ENCODE measurements at places on chromosomes 5 and 9. TPM values are rescaled to one million over a fixed set of nuclear protein-coding genes. Genes with fewer than 3 reads are reported as not detected.

DNA sequence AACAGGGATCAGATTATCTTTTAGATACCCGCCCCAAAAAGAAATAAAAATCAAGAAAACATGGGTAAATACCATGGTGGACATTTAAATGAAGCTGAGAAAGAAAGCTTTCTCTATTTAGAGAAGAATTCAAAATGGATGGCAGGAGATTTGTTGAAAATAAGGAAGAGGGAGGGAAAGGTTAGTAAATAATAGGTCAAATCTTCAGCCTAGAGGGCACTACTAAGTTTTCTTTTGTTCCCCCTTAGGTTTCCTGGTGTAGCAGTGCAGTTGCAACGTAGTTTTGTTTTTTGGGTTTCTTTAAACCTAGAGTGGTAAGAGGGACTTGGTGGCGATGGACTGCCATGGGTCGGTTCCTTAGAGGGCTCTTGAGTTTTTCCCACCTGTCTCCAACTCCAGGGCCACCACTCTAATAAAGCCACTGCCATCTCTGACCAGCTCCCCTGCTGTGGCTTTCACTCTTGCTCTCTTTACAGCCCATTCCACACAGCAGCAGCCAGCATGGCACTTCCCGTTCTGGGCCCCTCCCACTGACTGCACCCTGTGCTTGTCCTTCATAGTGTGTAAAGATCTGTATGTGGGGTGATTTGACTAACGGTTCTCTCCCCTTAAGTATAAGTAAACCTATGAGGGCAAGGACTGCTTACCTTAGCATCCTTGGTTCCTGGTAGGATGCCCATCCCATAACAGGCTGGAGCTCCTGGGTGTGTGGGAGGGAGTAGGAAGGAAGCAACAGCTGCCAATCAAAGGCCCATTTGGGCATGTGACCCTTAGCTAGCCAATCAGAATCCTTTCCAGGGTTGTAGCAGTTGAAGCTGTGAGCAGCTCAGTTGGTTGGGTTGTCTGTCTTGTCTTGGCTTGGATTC is 118.3 kb downstream of the SLC1A3 start:
- H3K4me3 ChIP-seq: peak overlapping the region; percentile 75
- peak overlapping the region; percentile 72 for H3K27ac ChIP-seq
- H3K27me3 ChIP-seq: peaks cover 2% of the 10 kb centered on the region
- DNase-seq: peak; percentile 37

- no peaks in the 10 kb centered on the region for H3K36me3 ChIP-seq
- H3K4me3 ChIP-seq: no peak overlapping the region
- peaks cover 14% of the 10 kb centered on the region for H3K27me3 ChIP-seq
- no peak overlapping the region for H3K27ac ChIP-seq
- H3K4me1 ChIP-seq: peaks cover 10% of the 10 kb centered on the region
Observed at GRCh38 chr5:67377631-67378030, 181.0 kb upstream of the CD180 start.

DNA sequence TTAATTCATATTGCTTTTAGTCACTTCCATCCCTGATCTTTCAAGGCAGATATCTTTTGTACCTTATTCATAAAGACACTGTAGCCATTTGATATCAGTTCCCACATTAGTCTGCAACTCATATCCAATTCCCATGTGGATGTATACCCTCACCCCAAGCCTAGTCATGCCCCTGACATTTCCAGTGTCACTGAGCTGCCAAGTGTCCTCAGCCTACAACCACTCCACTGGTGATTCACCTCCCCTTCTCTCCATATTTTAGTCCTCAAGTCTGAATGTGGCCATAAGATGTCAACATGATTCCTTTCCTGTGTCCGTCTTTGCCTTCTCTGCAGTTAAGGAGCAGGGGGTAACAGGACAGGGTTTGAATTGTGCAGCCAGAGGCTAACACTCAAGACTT is 346.9 kb downstream of the RAB3C start:
- peaks cover 19% of the 10 kb centered on the region for H3K4me1 ChIP-seq
- no peak overlapping the region for H3K4me3 ChIP-seq
- peaks cover 13% of the 10 kb centered on the region for H3K27me3 ChIP-seq

GRCh38 chr9:110444911-110445310 is 107.2 kb upstream of the TXNDC8 start:
- no peaks in the 10 kb centered on the region for H3K4me1 ChIP-seq
- H3K27ac ChIP-seq: no peak overlapping the region
- H3K4me3 ChIP-seq: no peak overlapping the region
- no peaks in the 10 kb centered on the region for H3K36me3 ChIP-seq
- H3K27me3 ChIP-seq: no peaks in the 10 kb centered on the region

GRCh38 chr5:4479426-4479825 is 660.7 kb upstream of the ADAMTS16 start:
- H3K36me3 ChIP-seq: no peaks in the 10 kb centered on the region
- H3K27me3 ChIP-seq: no peaks in the 10 kb centered on the region
- no peak for DNase-seq
- no peak overlapping the region for H3K4me3 ChIP-seq
- no peak overlapping the region for H3K27ac ChIP-seq

GRCh38 chr9:137272241-137273094 is 5.1 kb upstream of the TOR4A start:
- no peak overlapping the region for H3K4me3 ChIP-seq
- peaks cover 11% of the 10 kb centered on the region for H3K4me1 ChIP-seq
- H3K36me3 ChIP-seq: peaks cover 30% of the 10 kb centered on the region

DNA sequence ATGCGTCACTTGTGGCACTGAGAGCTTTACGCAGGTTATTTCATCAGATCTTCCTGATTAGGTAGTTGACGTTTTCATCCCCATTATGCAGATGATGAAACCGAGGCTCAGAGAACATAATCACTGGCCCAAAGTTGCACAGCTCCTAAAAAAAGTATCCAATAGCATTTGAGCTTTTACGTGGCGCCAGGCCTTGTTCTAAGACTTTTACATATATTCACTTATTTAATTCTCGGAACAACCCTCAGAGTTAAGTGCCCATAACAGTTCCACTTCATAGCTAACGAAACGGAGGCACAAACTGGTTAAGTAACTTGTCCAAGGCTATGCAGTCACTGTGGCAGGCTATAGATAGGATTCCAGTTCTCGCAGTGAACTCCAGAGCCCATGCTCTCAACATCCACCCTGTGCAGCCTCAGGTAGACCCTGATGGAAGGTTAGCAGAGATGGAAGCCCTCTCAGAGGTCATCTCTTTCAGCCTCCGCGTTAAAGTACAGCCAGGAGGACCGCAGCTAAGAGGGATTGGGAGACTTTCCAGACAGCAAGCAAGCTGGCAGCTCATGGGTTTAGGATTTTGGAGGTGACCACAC is 39.3 kb downstream of the AMBP start:
- H3K36me3 ChIP-seq: no peaks in the 10 kb centered on the region
- no peaks in the 10 kb centered on the region for H3K27me3 ChIP-seq
- H3K27ac ChIP-seq: no peak overlapping the region
- H3K4me1 ChIP-seq: no peaks in the 10 kb centered on the region

DNA sequence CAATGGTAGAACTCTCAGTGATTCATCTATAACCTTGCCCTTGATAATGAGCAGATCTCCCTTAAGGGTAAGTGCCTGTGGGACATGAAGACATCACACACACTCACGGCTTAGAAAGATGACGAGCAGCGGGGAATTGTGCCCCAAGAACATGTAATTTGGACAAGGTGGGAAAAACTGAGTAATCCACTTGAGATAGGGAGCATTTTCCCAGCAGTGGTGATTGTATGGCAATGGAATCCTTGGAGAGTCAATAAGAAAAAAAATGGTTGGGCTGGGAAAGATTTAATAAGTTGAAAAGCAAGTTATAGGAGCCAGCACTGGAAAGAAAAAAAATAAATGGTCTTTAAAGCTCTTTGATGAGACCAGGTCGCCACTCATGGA is 193.1 kb downstream of the GLIS3 start:
- H3K4me3 ChIP-seq: no peak overlapping the region
- no peaks in the 10 kb centered on the region for H3K36me3 ChIP-seq
- H3K27ac ChIP-seq: no peak overlapping the region

GRCh38 chr5:14265570-14265969 is 122.4 kb downstream of the TRIO start:
- DNase-seq: no peak
- peaks cover 27% of the 10 kb centered on the region for H3K27me3 ChIP-seq
- H3K4me1 ChIP-seq: peaks cover 13% of the 10 kb centered on the region
- H3K27ac ChIP-seq: no peak overlapping the region

GRCh38 chr5:32299059-32299677 is 13.6 kb downstream of the MTMR12 start:
- H3K36me3 ChIP-seq: peaks cover 25% of the 10 kb centered on the region
- no peak overlapping the region for H3K27ac ChIP-seq
- no peaks in the 10 kb centered on the region for H3K27me3 ChIP-seq
- H3K4me1 ChIP-seq: peaks cover 28% of the 10 kb centered on the region
- DNase-seq: no peak

- no peak overlapping the region for H3K4me3 ChIP-seq
- no peaks in the 10 kb centered on the region for H3K4me1 ChIP-seq
- peaks cover 3% of the 10 kb centered on the region for H3K27me3 ChIP-seq
- no peak for DNase-seq
Observed at GRCh38 chr9:69140123-69140735, 33.8 kb upstream of the TJP2 start.

- H3K27me3 ChIP-seq: no peaks in the 10 kb centered on the region
- H3K4me1 ChIP-seq: peaks cover 63% of the 10 kb centered on the region
- H3K4me3 ChIP-seq: no peak overlapping the region
- peak overlapping the region; percentile 61 for H3K27ac ChIP-seq
Observed at GRCh38 chr5:100872408-100873190, 30.5 kb downstream of the ST8SIA4 start.

Gene FAM240B
- total RNA-seq: not detected

Gene SEMA5A
- 0.62 TPM for total RNA-seq

Gene PTGES
- 0.39 TPM for total RNA-seq

Gene PRR16
- not detected for total RNA-seq

Gene CERT1
- total RNA-seq: 38.6 TPM

Gene GRIN3A
- total RNA-seq: not detected

Gene TAF1L
- not detected for total RNA-seq

Gene RAB24
- total RNA-seq: 17.7 TPM

Measured in activated T-helper 2 cell treated with anti-CD3 and anti-CD28 coated beads, Interferon-gamma antibody, Interleukin-2, Interleukin-4, amounts not matched to agents 10 μg/mL and 5 μg/mL and 100 μg/mL, durations not matched to agents 14 hours and 24 hours and 36 hours (primary cell).